ENCODE measurements at places on chromosomes 1 and 21. TPM values are rescaled to one million over a fixed set of nuclear protein-coding genes. Genes with fewer than 3 reads are reported as not detected.

The CFAP74 gene
- not detected for total RNA-seq

DNA sequence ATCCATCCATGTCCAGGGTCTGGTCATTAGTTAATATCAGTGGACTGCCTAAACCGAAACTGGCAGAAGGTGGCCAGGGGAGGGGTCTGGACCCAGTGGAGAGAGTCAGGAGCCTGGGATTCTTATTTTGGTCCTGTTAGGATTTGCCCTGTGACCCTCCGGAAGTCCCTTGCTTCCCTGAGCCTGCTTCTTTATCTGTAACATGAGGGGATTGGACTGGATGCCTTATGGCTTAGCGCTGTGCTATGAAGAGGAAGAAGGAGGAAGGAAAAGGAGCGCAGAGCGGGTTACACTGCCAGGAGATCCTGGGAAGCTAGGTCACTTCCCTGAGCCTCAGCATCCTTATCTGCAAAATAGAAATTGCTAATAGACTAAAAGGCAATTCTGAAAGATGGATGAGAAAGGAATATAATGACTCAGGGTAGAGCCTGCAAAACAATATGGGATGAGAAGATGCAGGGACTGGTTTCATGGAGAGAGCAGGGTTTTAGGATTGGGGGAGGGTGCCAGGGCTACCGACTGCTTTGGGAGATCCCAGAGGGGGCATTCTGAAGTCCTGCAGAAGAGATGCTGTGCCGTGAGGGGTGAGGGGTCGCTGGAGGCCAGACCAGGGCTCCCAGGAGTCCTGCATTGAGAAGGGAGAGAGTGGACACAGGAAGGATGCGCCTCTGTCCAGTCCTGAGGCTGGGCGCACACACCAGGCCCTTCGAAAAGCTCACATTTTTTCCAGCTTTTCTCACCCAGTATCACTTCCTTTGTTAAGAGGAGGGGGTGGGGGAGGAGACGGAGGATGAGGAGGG lies 460 bp upstream of the ADORA1 start:
- no peak for DNase-seq

DNA sequence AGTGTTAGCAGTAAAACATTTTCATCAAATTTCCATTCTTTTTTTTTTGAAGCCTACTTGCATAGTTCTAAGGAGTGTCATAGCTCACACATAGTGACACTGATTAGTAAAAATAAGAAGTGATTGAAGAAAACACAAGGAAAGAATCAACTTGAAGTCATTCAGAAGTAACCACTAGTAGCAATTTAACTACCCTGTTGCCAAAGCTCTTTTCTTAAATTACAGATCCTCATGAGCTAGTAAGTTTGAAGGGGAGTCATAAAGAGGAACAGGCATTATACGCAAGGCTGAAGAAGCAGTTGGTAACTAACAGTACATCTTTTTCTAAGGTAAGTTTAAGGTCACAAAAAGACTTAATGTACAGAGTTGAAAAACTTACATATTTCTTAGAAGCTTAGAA lies 332.2 kb downstream of the CHRM3 start:
- no peak for DNase-seq

- DNase-seq, result peak; percentile 35
Observed at GRCh38 chr1:198879711-198880306, 241.0 kb downstream of the PTPRC start.

DNA sequence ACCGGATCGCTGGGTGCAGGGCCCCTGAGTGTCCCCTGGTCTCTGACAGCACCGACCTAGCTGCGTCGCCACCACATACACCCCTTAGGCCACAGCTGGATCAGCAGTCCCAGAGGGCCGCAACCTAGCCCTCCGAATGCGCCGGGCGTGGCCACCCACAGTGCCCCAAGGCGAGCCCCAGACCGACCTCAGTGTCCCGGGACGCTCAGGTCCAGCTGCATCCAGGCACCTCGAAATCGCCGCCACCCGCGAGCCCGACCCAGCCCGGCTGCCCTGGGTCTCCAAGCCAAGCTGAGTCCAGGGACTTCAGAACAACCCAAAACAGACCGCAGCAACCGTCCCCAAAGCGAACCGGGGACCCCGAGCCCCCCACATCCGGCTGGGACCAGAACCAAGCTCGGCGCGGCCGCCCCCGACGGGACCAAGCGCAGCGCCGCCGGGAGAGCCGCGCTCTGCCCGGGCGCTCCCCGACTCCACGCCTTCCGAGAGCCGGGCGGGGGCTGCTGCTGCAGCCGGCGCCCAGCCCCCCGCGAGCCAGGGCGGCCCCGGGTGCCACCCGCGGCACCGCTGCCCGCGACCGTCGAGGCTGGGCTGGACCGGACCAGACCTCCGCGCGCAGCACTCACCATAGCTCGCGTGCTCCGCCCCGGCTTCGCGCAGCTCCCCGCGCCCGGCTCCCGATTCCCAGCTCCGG lies 54.6 kb upstream of the ECE1 start:
- no peak for DNase-seq

DNA sequence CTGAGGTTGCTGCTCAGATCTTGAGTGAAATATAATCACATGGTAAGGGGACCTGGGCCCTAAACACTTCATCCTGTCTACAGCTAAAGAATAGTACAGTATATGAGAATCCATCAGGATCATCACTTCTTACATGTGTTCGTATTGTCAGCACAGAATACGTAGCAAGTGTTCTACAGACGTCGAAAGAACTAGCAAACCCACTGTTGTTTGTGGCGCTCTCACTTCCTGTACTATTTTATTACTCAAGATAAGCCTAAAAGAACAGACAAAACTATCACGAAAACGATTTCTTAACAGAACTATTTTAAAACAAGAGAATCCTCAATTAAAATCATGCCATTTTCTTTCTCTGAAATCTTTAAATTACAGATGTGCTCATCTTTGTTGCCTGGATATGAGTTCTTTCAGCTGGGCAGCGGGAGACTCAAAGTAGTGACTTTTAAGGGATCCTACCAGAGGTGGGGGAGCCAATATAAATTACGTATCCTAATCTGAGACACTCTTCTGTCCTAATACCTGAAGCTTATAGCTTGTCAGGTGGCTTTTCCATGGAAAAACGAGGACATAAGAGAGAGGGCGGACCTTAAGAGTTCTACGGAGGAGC lies 724 bp downstream of the ST7L start:
- DNase-seq, result peak; percentile 39

- DNase-seq, result no peak
Observed at GRCh38 chr1:168303716-168304540, 23.3 kb downstream of the TBX19 start.

DNA sequence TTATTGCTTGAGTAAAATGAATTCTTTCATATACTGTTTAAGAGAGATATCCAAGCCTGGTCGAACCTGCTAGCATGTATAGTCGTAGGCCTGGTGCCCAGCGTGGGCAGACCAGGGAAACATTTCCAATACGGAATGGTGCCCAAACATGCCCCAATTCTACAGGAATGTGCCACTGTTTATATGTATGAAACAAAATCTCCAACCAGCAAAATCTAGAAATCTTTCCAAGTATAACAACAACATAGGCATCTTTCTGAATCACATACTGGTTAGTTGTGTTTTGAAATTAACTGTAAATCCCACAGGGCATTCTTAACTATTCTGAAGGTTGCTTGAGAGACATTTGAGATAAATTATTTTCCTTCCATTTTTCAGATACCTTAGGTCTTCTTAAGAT lies 17.0 kb upstream of the ABCD3 start:
- no peak for DNase-seq
